ENCODE measurements at places on chromosomes 13 and 19.

DNA sequence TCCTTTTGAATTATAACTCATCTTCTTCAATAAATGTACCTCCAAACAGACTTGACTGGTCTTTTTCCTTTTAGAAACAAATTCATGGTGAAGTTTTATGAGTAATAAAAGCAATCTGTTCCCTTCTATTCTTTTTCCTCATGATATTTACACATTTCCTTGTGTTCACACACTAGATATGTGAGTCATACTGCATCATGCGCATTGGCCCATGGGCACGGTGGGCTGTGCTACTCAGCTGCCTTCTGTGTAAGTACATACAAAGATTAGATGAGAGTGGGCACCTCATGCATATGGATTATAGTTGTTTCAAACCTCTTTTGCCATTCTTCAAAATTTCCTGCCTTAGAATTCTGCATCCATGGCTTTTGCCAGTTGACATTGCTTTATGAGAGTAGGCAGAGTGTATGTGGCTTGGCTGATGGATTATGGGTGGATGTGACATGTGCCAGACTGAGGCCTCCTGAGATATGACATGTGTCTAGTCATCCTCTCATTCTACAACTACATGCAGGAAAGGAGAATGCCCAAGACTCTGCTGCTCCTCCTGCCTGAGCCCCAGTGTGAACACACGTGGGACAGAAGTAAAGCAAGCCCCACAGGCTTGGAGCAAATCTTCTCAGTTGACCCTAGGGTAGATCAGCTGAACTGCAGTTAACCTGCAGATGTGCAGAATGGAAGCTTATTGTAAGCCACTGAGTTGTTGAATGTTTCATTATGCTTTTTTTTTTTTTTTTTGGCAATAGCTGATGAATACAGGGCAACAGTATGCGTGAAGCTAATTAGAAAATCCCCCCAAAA, 109.9 kb downstream of the RBM26 start:
- DNase-seq: no peak

DNA sequence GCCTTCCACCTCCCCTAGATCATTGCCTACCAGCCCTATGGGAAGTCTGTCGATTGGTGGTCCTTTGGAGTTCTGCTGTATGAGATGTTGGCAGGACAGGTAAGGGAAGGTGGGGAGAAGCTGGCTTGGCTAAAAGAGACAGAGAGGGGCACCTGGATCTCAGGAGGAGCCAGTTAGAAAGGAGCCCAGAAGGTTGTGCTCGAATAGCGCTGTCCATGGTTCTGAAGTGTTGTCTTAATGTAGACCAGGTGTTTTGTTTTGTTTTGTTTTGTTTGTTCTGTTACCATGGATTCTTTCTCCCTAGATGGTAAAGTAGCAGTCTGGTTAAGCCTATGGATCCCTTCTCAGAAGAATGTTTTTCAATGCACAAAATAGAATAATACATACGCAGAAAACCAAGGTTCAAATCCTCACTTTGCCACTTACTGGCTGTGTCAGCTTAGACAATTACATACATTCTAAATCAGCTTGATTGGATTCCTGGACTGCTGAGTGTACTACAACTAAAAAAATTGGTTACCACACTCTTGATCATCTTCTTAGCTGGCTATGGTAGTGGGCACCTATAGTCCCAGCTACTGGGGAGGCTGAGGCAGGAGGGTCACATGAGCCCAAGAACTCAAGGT, 5.9 kb upstream of the CACNG7 start:
- peak; percentile 66 for DNase-seq

- DNase-seq: no peak
Measured at GRCh38 chr13:40123962-40124632, 468.6 kb downstream of the COG6 start.

- no peak for DNase-seq
Measured at GRCh38 chr13:50485979-50486935, 357.2 kb downstream of the DLEU7 start.

GRCh38 chr13:22114630-22115311, 443.9 kb downstream of the FGF9 start:
- peak; percentile 89 for DNase-seq

- no peak for DNase-seq
Measured at GRCh38 chr13:110162866-110163658, 143.9 kb downstream of the COL4A1 start.

DNA sequence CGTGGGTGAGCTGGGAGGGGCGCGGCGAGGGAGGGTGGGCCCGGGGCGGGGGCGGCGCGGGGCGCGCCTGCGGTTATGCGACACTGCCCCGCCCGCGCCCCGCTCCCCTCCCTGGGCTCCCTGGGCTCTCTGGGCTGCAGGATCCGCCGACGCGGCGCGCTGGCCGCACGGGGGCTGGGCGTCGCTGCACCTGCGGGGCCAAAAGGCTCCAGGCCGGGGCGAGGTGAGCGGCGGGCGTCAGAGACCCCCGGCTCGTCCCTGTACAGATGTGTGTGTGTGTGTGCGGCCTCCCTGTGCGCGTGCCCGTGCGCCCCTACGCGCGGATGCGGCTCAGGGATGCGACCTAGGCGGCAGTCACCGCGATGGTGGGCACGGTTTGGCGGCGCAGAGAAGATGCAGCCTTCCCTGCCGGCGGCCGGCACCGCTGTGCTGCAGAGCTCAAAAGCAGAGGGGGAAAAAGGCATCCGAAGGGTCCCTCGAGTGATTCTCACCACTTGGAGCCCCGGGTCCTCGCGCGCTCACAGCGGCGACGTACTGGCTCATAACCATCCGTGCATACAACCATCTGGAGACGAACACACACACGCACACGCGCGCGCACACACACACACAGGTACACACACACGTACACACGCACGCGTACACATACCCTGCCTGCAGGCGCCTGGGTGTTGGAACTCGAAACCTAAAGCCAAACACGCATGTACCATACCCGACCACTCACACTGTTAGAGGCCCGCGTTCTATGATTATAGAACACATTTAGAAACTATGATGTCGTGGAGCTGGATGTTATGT, 709 bp downstream of the ATP8A2 start:
- no peak for DNase-seq

DNA sequence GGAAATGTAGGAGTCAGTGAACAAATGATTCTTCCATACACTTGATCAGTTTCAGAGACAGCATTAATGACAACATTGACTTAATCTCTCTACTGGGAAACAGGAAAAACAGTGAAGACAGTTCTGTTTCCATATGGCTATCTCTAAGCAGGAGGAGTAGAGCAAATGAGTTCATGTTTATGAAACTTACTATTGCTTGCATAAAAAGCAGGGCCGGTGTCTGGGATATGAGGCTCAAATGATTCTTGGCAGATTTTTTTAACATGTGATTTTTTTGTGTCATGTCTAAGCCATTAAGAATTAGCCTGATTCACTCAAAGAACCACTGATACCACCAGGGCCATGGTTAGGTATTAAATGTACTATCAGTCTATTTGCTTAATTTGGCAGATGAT, 141.9 kb downstream of the SLC7A1 start:
- DNase-seq: no peak

GRCh38 chr13:31925079-31925478, 106.5 kb upstream of the FRY start:
- no peak for DNase-seq

DNA sequence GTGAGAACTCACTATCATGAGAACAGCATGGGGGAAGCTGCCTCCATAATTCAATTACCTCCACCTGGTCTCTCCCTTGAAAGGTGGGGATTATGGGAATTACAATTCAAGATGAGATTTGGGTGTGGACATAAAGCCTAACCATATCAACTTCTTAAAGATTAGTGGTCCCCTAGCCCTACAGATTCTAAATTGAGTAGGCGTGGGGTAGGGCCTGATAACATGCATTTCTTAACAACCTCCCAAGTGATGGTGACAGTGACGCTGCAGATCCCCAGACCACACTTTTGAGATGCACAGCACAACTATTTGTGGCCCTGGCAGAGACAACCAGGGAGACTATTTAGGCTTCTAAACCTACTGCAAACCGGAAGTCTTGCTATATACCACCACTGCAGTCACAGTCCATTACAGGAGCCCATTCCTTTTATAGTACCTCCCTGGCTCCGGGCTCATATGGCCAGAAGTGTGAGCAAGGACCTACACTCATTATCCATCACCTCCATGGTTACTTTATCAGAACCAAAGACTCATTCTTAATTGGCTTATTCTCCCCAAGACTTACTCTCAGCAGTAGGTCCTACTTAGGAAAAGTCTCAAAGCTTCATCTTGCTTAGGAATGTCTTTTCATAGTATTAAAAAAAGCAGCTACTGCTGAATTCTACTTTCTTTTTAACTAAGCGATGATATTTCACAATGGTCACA, 2.1 kb upstream of the DPY19L3 start:
- no peak for DNase-seq

GRCh38 chr19:29568036-29569025, 37.8 kb upstream of the POP4 start:
- no peak for DNase-seq

DNA sequence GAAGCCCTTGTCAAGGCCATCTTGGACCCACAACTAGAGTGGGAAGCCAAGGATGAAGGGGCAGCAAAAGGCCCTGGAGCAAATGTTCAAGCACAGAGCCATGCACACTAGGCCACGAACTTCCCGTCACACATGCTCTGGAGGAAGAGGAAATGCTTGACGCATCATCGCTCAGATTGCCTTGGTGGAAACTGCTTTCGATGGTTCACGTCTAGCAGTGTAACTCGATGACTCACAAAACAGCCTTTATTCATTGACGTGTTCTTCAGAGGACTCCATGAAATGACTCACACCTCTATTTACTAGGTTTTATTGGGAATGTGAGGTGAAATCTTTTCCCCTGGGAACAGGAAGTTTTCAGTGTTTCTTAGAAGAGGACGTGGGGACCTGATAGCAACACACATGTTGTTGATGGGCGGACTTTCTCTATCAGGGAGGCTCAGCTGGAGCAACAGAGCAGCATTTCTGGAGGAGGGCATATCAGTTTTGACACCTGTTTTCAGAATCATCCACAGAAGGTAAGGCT, 79.8 kb upstream of the FLT1 start:
- peak; percentile 59 for DNase-seq

DNA sequence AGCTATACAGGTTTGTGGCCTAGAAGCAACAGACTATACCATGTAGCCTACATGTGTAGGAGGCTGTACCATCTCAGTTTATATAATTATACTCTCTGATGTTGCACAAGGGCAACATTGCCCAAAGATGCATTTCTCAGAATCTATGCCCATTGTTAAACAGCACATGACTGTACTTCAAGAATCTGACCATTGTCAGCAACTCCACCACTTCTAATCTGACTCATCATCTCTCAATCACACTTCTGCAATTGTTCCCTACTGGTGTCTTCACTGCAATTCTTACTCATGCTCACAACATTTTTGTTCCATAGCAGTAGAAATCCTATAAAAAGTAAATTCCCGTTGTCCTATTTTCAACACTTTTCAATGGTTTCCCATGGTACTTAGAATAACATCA, 63.9 kb upstream of the ATXN8OS start:
- DNase-seq: no peak

DNA sequence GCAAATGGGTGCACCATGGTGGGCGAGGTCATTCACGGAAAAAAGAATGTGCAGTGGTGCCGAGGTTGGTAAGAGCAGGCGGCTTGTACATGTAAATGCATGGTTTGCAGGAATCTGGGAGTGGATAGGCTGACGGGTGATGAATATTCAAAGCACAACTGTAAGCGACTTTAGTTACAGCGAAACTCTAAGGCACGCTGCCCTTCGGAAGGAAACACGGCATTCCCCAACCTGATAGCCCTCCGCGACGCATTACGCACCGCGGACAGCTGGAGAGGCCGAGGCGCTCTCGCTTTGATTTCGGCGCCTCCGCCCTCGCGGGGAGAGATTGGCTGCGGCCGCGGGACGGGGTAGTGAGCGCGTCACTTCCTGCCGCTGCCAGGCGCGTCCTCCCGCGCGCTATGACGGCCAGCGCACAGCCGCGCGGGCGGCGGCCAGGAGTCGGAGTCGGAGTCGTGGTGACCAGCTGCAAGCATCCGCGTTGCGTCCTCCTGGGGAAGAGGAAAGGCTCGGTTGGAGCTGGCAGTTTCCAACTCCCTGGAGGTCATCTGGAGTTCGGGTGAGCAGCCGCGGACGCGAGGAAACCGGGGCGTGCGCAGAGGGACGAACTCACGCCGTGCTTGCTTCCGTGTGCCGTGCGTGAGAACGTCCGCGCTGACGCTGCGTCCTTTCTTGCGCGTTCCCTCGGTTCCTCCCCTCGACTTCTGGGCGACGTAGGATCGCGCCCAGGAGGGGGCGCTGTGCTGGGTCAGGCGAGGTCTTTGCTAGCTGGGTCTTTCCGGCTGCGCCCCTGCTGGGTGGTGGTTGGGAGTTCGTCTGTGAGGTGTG, at the start of gene NUDT15:
NUDT15 (plus strand) TSS at position 381 of the 828 bp plus-strand sequence; CDS start at position 402, 21 bp downstream.
- DNase-seq: peak; percentile 93

Measured in Caki2 (cell line).